ENCODE measurements at places on chromosomes 13 and 19.

- no peak for DNase-seq
These were observed 5.9 kb downstream of the PTBP1 start for GRCh38 chr19:803099-803561.

GRCh38 chr13:78383071-78383484, 220.3 kb downstream of the POU4F1 start:
- DNase-seq, result no peak

- DNase-seq, result no peak
These were observed 3.8 kb upstream of the RAB20 start for GRCh38 chr13:110565296-110565695.

DNA sequence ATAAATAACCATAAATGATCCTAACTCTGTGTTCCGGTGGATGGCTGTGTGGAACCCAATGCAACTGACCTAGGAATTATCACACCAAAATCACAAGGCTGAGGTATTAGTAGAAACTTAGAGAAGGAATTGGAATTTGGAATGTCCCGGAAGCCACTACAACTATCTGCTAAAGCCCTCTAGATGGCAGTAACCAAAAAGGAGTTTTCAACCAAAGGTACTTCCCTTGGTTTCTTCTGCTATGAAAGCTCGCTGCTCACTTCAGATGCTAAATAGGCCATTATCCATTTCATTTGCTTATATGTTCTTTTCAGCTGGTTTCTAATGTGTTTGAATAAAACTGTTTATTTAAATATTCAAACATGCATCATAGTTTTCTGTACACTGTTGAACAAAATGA, 1589.1 kb upstream of the SPRY2 start:
- DNase-seq, result peak; percentile 35

DNA sequence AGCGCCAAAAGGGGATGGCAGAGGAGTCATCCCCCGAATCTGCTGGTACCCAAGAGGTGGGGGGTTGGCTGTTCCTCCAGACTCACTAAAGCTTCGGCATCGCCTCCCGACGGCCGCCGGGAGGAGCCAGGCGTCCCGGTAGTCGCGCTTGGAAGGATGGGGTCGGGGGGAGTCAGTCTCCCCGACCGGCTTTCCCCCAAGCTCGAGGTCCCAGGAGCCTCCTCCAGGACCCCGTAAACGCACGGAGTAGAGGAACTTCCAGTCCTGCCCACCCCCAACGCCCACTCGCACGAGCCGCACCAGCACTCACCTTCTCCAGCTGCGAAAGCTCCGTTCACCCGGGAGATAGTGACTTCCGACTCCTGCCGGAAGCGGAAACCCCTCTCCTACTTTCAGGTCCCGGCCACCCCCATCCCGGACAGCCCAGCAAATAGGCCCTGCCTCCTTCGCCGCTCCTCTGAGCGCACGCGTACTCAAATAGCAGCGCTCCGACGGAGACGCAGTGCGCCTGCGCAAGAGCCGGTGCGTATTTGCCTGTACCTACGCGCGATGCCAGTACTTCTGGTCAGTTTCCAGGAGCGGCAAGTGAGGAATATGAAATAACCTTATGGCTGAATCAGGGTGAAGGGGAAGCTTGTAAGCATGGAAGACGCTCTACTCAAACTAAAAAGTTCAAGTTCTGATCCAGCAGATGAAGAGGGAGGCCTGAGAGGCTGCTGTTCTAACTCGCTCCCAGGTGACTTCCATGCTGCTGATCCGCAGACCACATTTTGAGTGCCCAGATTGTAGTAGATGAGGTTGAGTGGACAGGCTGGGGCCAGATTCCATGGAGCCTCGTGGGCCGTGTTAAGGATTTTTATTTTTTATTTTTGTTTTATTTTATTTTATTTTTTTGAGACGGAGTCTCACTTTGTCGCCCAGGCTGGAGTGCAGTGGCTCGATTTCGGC, at the start of gene ELOF1:
Gene ELOF1, minus strand, starts transcription at position 350 of the 948 bp plus-strand sequence. CDS start 4,883 bp downstream, outside the sequence.
- peak; percentile 99 for DNase-seq

DNA sequence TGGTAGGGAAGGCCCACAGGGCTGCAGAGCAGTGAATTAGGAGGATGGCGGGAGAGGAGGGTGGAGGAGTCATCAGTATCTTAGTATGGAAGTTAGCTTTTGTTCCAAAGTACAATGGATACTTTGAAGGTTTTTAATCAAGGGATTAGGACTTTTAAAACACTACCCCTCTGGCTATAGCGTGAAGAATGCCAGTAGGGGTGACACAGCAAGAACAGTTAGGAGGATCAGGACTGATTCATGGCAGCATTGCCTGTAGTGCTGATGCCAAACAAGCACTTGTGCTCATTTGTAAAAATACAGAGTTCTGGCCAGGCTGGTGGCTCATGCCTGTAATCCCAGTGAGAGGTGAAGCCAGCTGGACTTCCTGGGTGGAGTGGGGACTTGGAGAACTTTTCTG, 46.2 kb downstream of the SKA3 start:
- no peak for DNase-seq

DNA sequence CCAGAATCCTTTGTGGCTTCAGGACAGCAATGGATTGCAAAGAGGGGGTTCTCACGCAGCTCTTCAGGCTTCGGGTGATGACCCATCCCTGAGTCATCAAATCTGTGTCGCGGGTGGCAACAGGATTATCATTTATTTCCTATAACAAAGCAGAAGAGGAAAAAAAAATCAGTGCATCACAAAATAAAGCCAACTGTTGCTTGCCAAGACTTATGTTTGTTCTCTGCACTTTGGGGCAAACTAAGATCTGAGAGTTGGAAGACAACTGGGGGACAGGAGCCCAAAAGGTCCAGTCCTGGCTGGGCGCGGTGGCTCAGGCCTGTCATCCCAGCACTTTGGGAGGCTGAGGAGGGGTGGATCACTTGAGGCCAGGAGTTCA, 6.4 kb downstream of the GNA15 start:
- DNase-seq, result no peak

GRCh38 chr13:65623148-65623547, 1607.0 kb downstream of the PCDH9 start:
- DNase-seq, result no peak

GRCh38 chr19:14530005-14530348, 583 bp downstream of the TECR start:
- no peak for DNase-seq

DNA sequence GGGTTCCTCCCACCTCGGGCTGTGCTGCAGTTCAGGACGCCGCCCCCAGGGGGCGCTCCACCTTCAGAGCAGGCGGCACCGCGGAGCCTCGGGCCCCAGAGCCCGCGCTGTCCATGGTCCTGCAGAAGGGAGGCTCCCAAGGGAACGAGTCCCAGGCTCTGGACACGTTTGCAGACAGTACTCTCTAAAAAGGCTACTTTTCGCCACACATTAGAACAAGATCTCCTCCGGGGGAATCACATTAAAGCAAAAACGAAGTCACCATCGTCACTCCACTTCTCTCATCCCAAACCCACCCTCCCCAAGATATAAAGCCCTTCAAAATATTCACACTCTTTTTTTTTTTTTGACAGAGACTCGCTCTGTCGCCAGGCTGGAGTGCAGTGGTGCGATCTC, 4.6 kb upstream of the SIGLEC10 start:
- DNase-seq, result peak; percentile 74

GRCh38 chr19:36054119-36054732, at the start of gene THAP8:
Gene THAP8 (minus strand): TSS chr19:36054285. CDS start chr19:36054217, 68 bp downstream.
- DNase-seq, result peak; percentile 99

DNA sequence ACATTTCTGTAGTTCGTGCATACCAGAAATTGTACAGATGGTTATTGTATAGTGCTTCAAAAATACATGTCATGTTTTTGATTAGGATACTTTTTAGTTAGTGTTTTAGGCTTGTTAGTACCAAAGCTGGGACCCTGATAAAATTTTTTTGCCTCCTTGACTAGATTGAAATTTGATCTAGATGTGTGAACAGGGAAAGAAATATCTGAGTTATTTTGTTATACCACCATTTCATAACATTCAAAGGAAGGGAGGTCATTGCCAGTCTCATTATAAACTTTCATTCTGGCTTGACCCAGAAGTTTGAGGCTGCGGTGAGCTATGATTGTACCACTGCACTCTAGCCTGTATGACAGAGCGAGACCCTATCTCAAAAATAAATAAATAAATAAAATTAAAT, 9.0 kb downstream of the LMO7 start:
- DNase-seq, result no peak

DNA sequence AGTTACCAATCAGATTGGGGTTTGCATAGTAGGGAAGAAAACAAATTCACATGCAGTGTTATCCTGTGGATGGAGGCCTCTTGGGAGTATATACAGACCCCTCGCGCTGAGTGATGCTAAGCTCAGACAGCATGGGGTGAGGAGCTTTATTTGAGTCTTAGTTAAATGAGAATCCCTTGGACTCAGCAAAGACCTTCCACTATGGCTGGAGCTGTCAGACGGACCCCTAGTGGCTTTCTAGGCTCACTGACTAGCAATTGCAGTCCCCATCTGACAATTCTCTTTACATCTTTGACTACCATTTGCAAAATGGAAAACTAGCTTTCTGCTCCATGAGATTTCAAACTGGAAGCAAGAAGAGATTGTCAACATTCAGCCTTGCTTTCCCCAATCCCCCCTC, 90.4 kb downstream of the STOML3 start:
- DNase-seq, result no peak

GRCh38 chr13:28889086-28889732, 69.1 kb downstream of the MTUS2 start:
- no peak for DNase-seq

DNA sequence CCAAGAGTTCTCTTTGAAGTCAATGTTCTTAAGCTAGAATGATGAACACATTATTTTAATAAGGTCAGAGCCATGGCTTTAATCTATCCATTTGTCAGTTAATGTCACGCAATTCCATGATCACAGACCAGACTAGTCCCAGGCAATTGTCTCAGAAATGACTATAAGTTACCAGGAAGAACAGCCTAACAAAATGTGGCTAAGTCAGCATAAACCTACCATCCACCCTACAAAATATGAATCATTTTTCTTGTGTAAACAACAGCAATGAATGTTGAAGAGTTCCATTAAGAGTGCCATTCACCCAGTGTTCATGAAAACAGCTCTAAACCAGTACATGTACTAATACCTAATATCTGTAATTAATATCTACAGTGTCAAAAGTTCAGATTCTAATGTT, 127.5 kb downstream of the KCTD12 start:
- no peak for DNase-seq
